ENCODE measurements at places on chromosomes 3 and 15. TPM values are rescaled to one million over a fixed set of nuclear protein-coding genes. Genes with fewer than 3 reads are reported as not detected.

BNC1 gene
- 10.5 TPM for total RNA-seq

- H3K4me3 ChIP-seq, result no peak overlapping the region
- H3K27me3 ChIP-seq, result no peaks in the 10 kb centered on the region
- no peaks in the 10 kb centered on the region for H3K36me3 ChIP-seq
- H3K4me1 ChIP-seq, result no peaks in the 10 kb centered on the region
Measured at GRCh38 chr15:61080221-61081026, 148.7 kb downstream of the RORA start.

DNA sequence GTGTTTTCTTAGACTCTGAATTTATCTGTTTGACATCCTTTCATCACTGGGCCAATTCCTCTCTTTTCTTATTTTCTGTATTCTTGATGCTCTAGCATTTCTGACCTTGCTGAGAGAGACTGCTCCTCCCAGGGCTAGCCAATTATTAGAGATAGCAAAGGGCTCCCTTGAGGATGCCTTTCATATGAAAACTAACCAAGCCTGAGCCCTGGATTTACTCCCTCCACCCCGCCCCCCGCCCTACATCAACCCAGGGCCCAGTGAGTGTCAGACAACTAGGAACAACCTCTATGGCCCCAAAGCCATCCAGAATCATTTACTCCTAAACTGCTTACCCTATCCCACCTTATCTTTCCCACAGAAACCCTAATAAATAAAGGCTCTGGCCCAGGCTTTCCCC is 69.7 kb upstream of the LARS2 start:
- DNase-seq, result no peak
- no peaks in the 10 kb centered on the region for H3K36me3 ChIP-seq
- H3K27me3 ChIP-seq, result no peaks in the 10 kb centered on the region
- H3K27ac ChIP-seq, result no peak overlapping the region
- H3K4me3 ChIP-seq, result no peak overlapping the region

SMCO1 gene
- total RNA-seq, result not detected

FHIT gene
- total RNA-seq, result not detected

DNA sequence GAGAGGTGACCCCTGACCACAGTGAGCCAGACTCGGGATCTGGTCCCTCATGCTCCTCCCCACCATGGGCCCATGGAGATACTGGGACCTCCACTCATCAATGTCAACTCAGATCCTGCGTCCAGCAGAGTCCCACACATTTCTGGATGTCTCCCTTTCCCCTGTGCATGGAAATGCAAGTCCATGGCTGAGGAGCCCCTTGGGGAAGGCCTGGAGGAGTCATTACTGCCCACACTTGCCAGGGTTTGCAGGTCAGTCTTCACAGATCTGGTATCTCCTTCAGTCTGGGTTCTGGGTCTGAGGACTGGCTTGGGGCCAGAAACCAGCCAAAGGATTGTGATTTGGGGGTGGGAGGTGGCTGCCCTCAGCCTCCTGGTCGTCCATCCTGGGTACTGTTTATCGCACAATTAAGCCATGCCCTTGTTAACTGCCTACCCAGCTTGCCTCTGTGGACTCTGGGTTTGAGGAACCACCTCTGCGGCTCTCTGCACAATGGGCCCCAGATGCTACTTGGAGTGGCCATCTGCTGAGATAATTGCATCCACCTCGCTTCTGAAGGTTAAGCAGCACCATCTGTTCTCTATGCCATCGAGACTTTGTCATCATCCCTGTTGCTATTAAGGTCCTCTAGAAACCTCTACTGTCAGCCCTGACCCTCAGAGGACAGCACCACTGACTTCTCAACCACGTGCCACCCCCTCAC is 49.9 kb upstream of the KLF13 start:
- no peak overlapping the region for H3K27ac ChIP-seq
- H3K27me3 ChIP-seq, result no peaks in the 10 kb centered on the region
- no peaks in the 10 kb centered on the region for H3K4me1 ChIP-seq
- no peak overlapping the region for H3K4me3 ChIP-seq
- DNase-seq, result peak; percentile 37

EFCAB12 gene
- not detected for total RNA-seq

LRRK1 gene
- 3.7 TPM for total RNA-seq

SERINC4 gene
- total RNA-seq, result not detected

CFAP91 gene
- total RNA-seq, result 0.34 TPM

GRCh38 chr3:192339214-192339613 is 388.1 kb downstream of the FGF12 start:
- no peaks in the 10 kb centered on the region for H3K27me3 ChIP-seq
- H3K36me3 ChIP-seq, result no peaks in the 10 kb centered on the region
- H3K27ac ChIP-seq, result no peak overlapping the region
- no peak overlapping the region for H3K4me3 ChIP-seq
- H3K4me1 ChIP-seq, result no peaks in the 10 kb centered on the region

DNA sequence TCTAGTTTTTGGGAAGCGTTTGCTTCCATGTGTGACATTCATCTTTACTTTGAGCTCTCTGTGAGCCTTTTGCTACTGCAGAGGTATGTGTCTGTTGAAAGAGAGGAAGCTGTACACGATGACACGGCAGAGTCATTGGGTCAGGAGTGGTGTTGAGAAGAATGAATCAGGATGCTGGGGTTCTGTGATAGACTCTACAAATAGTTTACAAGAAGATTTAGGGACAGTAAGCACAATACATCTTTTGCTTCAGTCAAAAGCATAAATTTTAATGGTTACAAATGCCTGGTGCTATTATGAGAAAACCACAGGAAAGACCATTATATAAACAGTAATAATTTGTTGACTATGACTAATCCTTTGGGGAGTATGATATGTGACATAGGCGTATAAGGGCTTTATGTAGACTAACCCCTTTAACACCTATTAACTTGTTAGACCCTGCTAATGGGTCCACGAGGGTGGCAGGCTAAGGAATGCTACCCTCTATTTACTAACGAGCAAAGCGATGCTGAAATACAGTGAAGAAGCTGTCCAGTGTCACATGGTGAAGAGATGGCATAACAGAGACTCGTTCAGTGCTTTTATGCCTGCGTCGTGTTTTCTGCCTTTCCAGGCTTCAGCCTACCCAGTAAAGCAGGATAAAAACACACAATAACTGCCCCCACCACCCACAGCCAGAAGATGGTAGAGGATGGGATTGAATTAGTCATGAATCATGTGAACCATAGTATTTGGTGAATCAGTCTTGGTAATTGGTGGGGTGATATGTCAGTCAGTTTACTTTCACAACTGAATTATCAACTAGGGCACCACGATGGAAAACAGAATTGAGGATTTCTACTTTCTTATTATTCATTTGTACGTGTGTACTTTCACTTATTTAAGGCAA is 118.8 kb downstream of the LPP start:
- H3K36me3 ChIP-seq, result peaks cover 19% of the 10 kb centered on the region
- peak overlapping the region; percentile 98 for H3K27ac ChIP-seq
- DNase-seq, result peak; percentile 83
- no peaks in the 10 kb centered on the region for H3K27me3 ChIP-seq
- H3K4me1 ChIP-seq, result peaks cover 83% of the 10 kb centered on the region
- H3K4me3 ChIP-seq, result no peak overlapping the region

GRCh38 chr15:44796508-44796907 is 60.2 kb downstream of the TRIM69 start:
- H3K4me3 ChIP-seq, result no peak overlapping the region
- no peak overlapping the region for H3K27ac ChIP-seq
- DNase-seq, result no peak

MAP6D1 gene
- total RNA-seq, result 3.0 TPM

DENND6A gene
- total RNA-seq, result 18.6 TPM

- no peaks in the 10 kb centered on the region for H3K36me3 ChIP-seq
- H3K27me3 ChIP-seq, result no peaks in the 10 kb centered on the region
- no peak overlapping the region for H3K4me3 ChIP-seq
Measured at GRCh38 chr3:1600206-1600605, 498.5 kb upstream of the CNTN4 start.

HRG gene
- total RNA-seq, result not detected

DNA sequence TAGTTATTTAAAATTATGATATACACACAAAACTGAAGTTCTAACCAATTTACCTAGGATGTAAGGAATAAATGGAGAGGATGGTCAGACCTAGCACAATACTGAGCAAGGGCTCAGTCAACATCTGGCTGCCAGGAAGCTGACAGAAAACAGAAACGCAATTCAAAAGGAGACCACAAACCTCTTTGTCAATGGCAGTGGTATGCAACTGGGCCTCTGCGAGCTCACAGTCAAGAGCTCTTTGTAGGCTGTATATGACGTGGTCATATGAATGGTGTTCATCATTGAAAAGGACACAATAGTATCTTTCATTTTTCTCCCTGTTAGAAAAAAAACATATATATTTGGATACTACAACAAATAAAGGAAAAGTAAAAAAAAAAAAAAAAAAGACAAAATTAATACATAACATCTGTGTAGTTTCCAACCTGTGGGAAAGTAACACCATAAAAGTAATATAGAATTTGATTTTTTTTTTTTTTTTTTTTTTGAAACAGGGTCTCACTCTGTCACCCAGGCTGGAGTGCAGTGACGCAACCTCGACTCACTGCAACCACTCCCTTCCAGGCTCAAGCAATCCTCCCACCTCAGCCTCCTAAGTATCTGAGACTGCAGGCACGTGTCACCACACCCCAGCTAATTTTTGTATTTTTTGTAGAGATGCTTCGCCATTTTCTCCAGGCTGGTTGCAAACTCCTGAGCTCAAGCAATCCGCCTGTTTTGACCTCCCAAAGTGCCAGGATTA is 37.9 kb downstream of the UBR1 start:
- H3K27ac ChIP-seq, result no peak overlapping the region
- no peaks in the 10 kb centered on the region for H3K4me1 ChIP-seq
- no peak overlapping the region for H3K4me3 ChIP-seq
- peaks cover 72% of the 10 kb centered on the region for H3K36me3 ChIP-seq
- H3K27me3 ChIP-seq, result no peaks in the 10 kb centered on the region
- DNase-seq, result peak; percentile 63

DNA sequence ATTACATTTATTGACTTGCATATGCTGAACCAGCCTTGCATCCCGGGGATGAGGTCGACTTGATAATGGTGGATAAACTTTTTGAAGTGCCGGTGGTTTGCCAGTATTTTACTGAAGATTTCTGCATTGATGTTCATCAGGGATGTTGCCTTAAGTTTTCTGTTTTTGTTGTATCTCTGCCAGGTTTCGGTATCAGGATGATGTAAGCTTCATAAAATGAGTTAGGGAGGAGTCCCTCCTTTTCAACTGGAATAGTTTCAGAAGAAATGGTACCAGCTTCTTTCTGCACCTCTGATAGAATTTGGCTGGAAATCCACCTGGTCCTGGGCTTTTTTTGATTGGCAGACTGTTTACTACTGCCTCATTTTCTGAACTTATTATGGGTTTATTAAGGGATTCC is 250.8 kb downstream of the TBC1D5 start:
- H3K4me3 ChIP-seq, result no peak overlapping the region
- H3K36me3 ChIP-seq, result no peaks in the 10 kb centered on the region
- no peak overlapping the region for H3K27ac ChIP-seq
- H3K4me1 ChIP-seq, result peaks cover 23% of the 10 kb centered on the region
- no peaks in the 10 kb centered on the region for H3K27me3 ChIP-seq

CDHR4 gene
- not detected for total RNA-seq

DNA sequence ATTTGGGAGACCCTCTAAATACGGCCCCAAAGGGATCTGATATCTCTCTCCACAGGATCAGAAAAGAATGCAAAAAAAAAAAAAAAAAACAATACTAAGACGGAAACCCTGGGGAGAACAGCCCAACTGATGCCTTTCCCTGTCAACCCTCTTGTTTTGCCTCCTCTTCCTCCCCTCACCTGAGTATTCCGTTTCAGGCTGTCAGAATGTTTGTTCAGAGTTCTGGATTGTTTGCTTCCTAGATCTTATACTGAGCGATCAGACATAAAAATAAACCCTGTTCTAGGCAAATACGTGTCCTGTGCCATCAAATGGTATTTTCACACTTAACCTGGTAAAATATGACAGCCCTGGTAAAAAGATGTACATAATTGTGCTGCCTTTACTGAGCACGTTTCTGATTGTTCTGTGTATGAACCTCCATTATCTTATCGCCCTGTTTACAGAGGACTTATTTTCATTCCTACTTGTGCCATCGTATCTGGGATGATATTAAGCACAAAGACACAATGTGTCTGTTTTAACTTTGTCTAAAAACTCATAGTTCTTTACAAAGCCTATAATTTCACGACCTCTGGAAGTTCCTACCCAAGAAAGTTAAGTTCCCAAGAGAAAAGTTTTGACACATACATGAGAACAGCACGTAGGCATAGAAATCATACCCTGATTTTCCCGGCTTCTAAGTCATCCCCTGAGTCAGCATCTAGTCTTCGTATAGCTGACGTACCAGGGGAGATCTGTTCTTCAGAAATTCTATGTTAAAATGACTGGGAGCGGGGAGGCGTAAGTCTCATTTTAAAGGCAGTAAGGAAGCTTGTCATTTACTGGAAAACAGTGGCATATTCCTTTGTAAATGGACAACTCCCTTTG is 856 bp downstream of the ZBTB38 start:
- H3K27ac ChIP-seq, result peak overlapping the region; percentile 99
- peak overlapping the region; percentile 29 for H3K4me3 ChIP-seq
- peak; percentile 21 for DNase-seq
- H3K36me3 ChIP-seq, result peaks cover 30% of the 10 kb centered on the region
